Posterior cingulate gyrus (tissue), 11 donors: ENCODE measurements at places on chromosomes 5 and 9.

DNA sequence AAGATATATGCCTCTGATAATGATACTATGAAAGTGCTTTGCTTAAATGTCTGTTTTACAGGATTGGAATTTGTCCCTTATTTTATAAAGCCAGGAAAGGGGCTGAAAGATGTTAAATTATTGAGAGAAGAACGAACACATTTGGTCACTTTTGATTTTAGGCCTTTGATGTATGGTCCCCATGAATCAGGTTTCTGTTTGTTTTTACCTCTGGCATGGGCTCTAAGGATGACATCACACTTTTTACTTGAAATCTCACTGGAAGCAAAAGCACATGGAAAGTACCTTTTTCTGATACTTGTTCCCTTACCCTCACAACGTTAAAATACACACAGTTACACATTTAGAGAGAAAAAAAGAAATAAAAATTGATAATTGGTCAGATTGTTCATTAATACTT, 6.9 kb downstream of the OTULIN start:
- no peak for DNase-seq

GRCh38 chr5:36285837-36286615, 15.7 kb downstream of the RANBP3L start:
- DNase-seq, result no peak

DNA sequence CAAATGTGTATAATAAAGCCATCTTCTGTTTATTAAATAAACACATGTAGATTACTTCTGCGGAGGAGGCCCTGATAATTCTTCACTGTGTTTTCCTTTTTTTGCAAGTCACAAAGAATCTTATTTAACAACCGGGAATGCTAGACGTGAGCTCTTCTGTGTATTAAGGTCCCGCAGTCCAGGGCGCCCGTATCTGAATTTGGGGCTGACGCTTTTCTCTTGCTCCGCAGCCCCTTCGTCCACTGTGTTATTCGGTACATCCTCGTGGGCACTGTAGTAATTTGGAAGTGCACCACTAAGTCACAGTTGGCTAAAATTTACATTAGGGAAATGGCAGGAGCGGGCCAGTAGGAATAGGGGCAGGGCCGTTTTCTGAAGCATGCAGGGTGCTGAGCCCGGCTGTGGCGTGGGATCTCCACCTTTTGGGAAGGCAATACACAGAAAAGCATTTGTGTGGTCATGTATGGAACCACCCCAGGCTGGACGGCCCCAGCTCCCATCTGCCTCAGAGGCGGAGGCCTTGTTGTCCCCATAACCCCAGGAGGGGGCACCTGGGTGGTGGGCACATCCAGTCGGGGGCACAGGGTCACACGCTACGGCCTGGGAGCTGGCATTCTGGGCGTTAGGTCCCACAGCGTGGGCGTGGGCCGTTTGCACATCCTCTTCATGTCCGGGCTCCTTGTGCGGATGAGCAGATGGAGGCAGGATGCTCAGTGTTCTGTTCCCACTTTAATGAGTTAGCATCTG, 258.7 kb upstream of the IRX4 start:
- DNase-seq, result no peak

DNA sequence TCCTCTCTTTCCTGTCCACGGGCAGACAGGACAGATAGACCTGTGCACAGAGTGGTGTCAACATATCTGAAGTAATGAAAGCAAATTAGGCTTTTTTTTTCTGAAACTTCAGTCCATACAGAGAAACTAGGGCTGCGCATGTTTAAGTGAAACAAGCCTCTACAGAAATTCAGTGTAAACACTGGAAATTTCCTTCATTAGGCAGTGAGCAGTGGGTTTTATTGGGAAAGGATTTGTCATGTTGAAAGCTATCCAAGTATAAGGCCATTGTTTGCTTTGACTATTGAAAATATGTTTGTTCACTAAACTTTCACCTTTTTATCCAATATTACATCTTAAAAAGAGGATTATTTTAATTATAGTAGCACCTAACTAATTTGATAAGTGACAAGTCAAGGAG, 161.2 kb downstream of the AOPEP start:
- no peak for DNase-seq

DNA sequence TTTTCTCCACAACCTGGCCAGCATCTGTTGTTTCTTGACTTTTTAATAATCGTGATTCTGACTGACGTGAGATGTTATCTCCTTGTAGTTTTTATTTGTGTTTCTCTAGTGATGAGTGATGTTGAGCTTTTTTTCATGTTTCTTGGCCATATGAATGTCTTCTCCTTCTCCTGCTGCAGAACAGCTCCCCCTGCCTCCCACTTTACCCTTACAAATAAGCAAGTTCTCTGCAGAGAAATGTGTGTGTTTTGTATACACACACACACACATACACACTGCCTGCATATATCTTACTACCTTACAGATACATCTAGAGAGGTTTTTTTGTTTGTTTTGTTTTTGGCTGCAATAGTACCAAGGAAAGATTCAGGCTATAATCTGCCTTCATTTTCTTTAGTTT, 88.7 kb upstream of the PHF24 start:
- peak; percentile 8 for DNase-seq

DNA sequence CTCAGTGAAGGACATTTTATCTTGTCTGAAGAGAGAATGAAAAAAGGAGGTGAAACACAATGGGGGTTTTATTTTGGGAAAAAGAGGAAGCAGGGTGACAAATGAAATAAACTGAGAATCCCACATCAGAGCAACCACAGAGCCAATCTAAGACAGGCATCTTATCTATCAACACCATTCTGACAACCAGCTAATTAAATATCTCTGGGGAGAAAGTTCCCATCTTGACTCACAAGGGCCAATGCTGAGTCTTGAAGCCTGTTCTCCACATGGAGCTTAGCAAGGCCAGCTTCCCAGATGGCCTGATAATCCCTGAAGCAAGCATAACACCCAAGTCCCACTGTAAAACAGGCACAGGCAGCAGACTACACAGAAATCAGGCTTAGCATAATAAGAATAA, 30.4 kb downstream of the DPYSL3 start:
- DNase-seq, result no peak

GRCh38 chr5:139222346-139222745, 24.2 kb upstream of the SIL1 start:
- no peak for DNase-seq

DNA sequence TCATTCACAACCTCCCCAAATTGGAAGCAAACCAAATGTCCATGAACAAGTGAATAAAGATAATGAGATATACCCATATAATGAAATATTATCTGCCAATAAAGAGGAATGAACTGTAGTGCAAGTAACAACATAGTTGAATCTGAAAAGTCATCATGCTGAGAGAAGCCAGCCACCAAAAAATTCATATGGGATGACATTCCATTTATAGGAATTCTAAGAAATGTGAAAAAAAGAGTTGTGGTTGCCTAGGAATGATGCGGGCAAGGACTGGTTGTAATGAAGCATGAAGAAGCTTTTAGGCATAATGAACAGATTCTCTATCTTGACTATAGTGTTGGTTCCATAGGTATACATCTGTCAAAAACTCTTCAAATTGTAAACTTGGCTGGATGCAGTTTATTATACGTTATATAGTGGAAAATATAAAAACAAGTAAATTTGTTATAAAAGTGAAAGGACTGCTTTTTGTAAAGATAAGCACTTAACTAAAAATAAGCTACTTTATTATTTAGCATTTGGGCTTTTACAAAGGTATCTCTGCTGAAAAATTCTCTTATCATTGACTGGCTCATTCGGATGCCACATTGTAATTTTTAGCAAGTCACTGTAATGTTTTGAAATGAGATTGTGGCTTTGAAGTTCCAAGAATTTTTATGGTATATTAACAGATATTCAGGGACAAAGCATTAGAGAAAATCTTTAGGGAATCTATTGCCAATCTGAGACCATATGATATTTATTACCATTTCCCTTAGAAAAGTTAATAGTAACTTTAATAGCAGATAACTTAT, 21.2 kb upstream of the TTC23L start:
- DNase-seq, result no peak
